ENCODE measurements at places on chromosomes 5 and 9. TPM values are rescaled to one million over a fixed set of nuclear protein-coding genes. Genes with fewer than 3 reads are reported as not detected.

- peaks cover 2% of the 10 kb centered on the region for H3K4me1 ChIP-seq
- H3K36me3 ChIP-seq: no peaks in the 10 kb centered on the region
- H3K27me3 ChIP-seq: peaks cover 50% of the 10 kb centered on the region
- no peak for DNase-seq
- H3K27ac ChIP-seq: no peak overlapping the region
Observed at GRCh38 chr9:136193891-136194279, 11.0 kb downstream of the LHX3 start.

DNA sequence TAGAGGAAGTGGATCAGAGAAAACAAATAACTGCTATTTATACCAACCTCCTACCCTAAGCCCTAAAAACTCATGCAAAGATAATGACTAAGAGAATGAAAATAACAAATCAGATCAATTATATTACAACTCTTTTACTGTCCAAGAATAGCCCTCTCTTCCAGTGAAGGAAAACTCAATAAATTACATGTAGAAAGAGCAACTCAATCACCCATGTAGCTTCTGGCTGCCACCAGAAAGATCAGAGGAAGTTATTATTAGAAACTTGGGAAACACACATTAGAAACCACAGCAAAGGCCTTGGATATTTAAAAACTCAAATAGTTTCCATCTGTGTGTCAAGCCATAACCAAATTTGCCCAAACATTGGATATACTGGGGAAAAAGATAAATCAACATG lies 134.0 kb upstream of the TARS1 start:
- DNase-seq: no peak
- no peaks in the 10 kb centered on the region for H3K36me3 ChIP-seq
- no peak overlapping the region for H3K27ac ChIP-seq
- H3K4me3 ChIP-seq: no peak overlapping the region

- no peaks in the 10 kb centered on the region for H3K4me1 ChIP-seq
- no peak for DNase-seq
- H3K27ac ChIP-seq: no peak overlapping the region
- H3K36me3 ChIP-seq: no peaks in the 10 kb centered on the region
- H3K27me3 ChIP-seq: peaks cover 5% of the 10 kb centered on the region
Observed at GRCh38 chr9:70054521-70054920, 10.9 kb downstream of the MAMDC2 start.

- peaks cover 60% of the 10 kb centered on the region for H3K27me3 ChIP-seq
- peaks cover 28% of the 10 kb centered on the region for H3K4me1 ChIP-seq
- peak; percentile 21 for DNase-seq
- no peaks in the 10 kb centered on the region for H3K36me3 ChIP-seq
- peak overlapping the region; percentile 45 for H3K4me3 ChIP-seq
Observed at GRCh38 chr5:16934123-16934522, 2.0 kb downstream of the MYO10 start.

MYMK gene
- not detected for total RNA-seq

CARD9 gene
- 17.6 TPM for total RNA-seq

PCDHB5 gene
- not detected for total RNA-seq

GRCh38 chr9:92247296-92247695 lies 46.2 kb downstream of the IARS1 start:
- no peak overlapping the region for H3K4me3 ChIP-seq
- H3K27me3 ChIP-seq: no peaks in the 10 kb centered on the region
- no peak overlapping the region for H3K27ac ChIP-seq
- H3K4me1 ChIP-seq: peaks cover 2% of the 10 kb centered on the region
- H3K36me3 ChIP-seq: peaks cover 86% of the 10 kb centered on the region

SPINK6 gene
- total RNA-seq: not detected

DNA sequence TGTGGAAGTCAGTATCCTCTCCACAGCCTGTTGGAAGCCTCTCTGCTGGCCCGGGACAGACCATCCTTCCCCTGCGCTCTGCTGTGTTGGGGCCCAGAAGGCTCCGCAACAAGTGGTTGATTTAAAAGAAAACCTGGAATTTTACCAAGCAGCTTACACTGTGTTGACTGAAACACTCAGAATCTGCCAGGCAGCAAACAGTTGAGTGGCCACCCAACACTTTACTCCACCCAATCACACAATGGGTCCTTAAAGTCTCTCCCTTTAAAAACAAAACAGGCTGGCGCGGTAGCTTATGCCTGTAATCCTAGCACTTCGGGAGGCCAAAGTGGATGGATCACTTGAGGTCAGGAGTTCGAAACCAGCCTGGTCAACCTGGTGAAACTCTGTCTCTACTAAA lies 28.0 kb upstream of the DMRT3 start:
- H3K4me3 ChIP-seq: no peak overlapping the region
- H3K36me3 ChIP-seq: no peaks in the 10 kb centered on the region
- peaks cover 20% of the 10 kb centered on the region for H3K27me3 ChIP-seq
- H3K27ac ChIP-seq: no peak overlapping the region
- H3K4me1 ChIP-seq: no peaks in the 10 kb centered on the region

All from activated T-helper 2 cell treated with anti-CD3 and anti-CD28 coated beads, Interferon-gamma antibody, Interleukin-2, Interleukin-4, amounts not matched to agents 10 μg/mL and 5 μg/mL and 100 μg/mL, durations not matched to agents 14 hours and 24 hours and 36 hours (primary cell).